Fibroblast of villous mesenchyme (primary cell): ENCODE measurements at places on chromosomes 2 and 18. TPM values are rescaled to one million over a fixed set of nuclear protein-coding genes. Genes with fewer than 3 reads are reported as not detected.

DNA sequence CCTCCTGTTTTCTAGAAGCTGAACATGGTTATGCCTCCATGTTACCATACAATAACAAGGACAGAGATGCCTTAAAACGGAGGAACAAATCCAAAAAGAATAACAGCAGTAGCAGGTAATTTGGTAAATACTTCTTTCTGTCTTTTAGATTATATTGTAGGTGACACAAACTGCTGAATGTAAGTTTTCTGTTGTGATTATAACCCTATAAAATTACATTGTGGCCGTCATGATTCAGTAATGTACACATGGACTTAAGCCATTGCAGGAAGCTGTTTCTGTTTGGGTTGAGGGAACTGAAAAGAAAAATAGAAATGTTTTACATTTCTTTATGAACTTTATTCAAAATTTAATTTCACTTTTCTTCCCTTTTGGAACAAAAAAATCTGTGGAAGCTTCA lies 1.2 kb downstream of the MXD1 start:
- no peak for DNase-seq

SERPINB10 gene
- total RNA-seq: not detected in 2 replicates

- DNase-seq: no peak
Observed at GRCh38 chr18:77635858-77636257, 386.2 kb downstream of the GALR1 start.

DNA sequence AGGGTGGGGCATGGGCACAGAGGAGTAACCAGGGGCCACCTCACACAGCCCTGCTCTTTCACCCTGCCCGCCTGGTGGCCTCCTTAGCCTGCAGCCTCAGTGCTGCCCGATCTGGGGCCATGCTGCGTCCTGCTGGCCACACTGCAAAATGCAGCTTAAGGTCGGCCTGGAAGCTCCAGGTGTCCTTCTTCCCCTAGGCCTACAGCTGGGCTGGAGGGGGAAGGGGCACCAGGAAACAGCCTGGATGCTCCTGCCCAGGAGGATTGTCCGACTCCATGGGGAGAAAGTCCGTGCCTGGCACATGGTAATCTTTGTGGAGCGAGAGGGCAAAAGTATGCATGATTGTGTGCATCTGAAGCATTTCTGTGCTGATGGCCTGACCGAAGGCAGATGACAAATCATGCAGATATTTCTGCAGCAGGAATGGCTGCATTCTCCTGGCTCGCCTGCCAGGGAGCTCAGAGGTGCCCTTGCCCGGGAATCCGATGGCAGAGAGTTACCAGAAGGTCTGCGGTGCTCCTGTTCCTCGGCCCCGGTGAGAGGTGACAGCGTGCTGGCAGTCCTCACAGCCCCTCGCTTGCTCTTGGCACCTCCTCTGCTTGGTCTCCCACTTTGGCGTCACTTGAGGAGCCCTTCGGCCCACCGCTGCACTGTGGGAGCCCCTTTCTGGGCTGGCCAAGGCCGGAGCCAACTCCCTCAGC lies 12.8 kb upstream of the ALPP start:
- DNase-seq: peak; percentile 38

DNA sequence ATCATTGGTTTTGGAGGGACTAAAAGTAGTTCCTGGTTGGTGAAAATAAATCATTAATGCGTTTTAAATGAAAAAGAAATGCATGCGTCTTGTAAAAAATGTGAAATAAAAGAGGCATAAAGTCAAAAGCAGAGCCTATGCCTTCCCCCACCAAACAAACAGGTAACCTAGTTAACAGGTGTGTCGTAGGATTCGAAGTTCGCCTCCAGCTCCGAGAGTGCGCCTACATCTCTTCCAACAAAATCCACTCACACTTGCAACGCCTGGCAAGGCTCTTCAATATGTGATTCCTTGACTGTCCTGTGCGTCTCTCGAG lies 677 bp upstream of the SMAD4 start:
- DNase-seq: no peak

RNASEH1 gene
- total RNA-seq: 42.7 and 48.3 TPM in 2 replicates

AFG3L2 gene
- 43.5 and 63.0 TPM in 2 replicates for total RNA-seq
